ENCODE measurements at places on chromosomes 4 and X.

DNA sequence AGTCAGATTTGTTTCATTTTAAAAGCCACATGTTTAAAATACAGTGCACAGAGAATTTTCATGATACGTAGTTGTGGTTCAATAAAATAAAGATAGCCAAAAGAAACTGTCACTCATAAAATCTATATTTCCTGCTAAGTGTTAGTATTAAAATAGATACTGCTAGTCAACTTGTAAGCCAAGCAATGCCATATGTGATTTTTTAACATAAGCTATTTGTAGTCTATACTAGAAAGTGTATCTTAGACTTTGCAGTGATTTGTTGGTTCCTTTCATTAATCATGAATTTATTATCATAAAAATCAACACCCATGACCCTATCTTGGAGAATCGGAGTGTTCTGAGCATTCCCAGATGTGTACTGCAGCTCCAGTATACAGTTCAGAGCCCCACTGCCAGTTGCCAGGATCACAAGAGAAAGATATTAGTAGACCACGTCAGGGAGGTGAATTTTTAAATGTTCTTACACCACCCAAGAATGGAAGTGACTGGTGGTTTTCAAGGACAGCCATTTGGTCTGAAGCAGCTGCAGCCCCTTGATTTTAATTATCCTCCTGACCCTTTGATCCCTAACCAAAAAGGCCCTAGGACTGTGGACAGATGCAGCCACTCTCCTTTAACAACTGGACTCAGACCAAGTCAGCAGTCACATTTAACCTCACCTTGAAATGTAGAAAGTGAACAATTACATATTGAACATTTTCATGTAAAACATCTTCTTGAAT is 163.1 kb downstream of the PALLD start:
- no peak for DNase-seq

- no peak for DNase-seq
These were observed 4.0 kb upstream of the AASDH start for GRCh38 chr4:56391270-56391669.

- peak; percentile 45 for DNase-seq
These were observed 723 bp downstream of the NKX6-1 start for GRCh38 chr4:84498203-84498934.

DNA sequence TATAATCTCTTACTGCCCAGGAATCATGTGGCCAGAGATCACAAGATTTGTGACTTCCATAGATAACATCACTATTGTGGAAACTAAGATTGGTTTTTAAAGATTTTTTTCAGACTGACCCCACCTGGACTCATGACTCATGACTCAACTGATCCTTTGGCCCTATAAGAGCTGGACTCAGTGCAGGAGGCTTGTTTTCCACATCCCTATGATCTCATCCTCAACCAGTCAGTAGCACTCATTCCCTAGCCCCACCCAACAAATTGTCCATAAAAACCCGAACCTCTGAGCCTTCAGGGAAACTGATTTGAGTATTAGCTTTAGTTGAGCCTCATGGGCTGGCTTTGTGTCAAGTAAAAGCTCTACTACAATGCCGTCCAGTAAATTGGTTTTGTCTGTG is 7.9 kb upstream of the NOCT start:
- no peak for DNase-seq

GRCh38 chr4:155353923-155354540 is 22.7 kb downstream of the MAP9 start:
- DNase-seq, result peak; percentile 21

DNA sequence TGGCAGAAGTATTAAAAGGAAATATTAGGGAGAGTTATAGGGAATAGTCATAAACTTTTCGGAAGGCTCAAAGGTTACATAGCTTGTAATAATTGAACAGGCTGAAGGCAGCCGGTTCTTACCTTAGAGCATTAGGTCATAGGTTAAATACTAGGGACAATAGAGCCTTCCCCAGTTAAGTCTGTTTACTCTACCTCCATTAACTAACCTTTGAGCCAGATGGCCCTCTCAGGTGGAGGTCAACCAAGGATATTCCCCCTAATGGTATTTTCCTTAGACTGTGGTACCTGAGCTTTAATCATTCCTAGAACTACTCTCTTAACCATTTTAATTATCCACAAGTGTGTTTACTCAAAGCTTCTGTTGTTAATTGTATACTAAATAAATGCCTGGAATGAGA is 920.9 kb upstream of the PABPC4L start:
- DNase-seq, result no peak

Measured in NCI-H510A treated with DMSO at 0.1 percent for 48 hours (cell line).